ENCODE measurements at places on chromosomes 7 and 10.
A peak's percentile ranks its signal among the peaks of the same experiment; 100 is the strongest.

GRCh38 chr10:48455392-48456151, 149.1 kb downstream of the MAPK8 start:
- no peak for DNase-seq

- DNase-seq = peak; percentile 47
Observed at GRCh38 chr7:35624299-35625186, 70.4 kb downstream of the HERPUD2 start.

- no peak for DNase-seq
Observed at GRCh38 chr7:5143935-5144903, 45.8 kb upstream of the WIPI2 start.

- peak; percentile 5 for DNase-seq
Observed at GRCh38 chr10:78844960-78845607, 223.7 kb upstream of the ZMIZ1 start.

DNA sequence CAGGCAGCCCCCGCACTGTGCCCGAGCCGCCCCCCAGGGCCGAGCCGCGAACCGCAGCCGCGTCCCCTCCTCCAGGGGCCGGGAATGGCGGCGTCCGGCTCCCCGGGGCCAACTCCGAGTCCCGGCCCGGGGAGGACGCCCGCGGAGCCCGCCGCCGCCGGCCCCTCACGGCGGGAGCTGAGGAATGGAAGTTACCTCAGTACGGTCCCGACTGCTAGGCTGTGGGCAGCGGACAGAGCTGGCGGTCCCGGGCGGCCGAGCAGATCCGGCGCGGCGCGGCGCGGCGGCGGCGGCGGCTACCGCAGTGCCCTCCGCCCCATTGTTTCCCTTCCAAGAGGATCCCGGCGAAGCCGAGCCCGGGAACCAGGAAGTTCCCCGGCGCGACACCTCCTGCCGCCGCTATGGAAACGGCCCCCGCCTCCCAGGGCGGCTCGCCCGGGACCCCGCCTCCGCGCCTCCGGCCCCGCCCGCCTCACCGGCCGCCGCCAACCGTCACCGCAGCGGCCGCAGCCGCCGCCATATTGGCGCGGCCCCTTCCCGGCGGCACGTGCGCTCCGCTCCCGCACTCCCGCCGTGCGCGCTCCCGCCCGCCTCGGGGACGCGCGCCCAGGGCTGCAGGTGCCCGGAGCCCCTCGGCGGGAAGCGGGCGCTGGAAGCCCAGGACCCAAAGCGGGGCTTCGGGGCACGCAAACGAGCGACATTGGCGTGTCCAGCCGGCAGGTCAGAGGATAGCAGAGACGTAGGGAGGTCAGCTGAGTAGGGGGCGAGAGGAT, at the start of gene USP6NL:
Gene USP6NL, minus strand, starts transcription at position 403 of the 773 bp plus-strand sequence. CDS start 14,016 bp downstream, outside the sequence.
- peak; percentile 36 for DNase-seq

DNA sequence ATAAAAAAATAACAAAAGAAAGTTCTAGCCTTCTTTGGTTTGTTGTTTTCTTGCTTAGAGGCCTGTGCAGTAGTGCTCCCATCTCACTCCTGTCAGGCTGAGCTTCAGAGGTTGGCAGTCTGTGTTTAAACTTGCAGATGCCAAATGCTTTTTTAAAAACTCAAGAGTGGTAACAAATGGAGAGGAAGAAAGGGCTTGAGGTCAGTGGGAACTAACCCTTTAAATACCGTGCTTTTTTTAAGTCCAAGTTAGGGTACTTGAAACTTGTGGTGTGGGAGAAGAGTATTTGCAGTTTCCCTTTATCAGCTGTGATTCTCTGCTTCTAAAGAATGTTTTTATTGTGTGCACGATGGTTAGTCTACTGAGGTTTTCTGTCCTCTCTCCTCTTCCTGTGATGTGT, 29.4 kb downstream of the ZRANB1 start:
- no peak for DNase-seq

DNA sequence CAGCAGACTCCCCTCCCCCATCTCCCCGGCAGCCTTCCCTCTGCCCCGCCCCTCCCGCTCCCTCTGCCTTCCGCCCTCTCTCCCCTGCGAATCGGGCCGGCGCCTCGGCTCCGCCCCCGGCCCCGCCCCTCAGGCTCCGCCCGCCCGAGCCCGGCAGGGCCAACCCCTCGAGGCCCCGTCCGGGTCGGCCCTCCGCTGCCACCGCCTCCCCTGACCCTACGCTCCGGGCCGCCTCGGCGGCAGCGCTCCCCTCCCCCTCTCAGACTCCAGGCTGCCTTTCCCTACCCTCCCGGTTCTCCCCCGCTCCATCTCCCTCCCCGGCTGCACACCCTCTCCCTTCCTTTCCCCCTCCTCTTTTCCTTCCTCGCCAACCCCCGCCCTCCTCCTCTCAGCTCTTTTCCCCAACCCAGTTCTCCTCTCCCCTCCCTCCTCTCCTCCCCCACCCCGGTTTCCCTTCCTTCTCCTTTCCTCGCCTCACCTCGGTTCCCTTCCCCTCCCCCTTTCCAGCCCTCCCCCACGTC, 1.6 kb downstream of the ZNF467 start:
- DNase-seq = peak; percentile 54

DNA sequence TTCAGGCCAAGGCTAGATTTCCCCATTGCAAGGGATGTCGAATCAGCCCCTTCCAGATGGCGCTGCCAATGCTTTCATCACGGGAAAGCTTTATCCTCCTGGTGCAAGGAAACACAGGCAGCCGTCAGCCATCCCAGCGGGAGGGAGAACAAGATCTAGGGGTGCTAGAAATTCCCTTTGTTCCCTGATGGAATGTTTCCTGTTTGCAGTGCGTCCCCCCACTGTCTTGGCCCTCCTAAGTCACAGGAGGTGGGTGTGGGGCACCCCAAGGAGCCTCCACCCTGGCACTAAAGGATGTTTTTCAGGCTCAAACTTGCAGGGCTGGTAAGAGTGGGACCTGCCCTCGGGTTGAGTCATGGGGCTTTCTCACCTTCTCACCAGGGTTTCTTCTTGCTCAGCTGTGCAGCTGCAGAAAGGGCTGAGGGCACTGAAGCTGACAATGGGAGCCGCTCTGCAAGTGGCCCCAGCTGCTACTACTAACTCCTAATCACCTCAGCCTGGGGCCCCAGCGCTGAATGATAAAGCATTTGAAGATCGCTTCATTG, 103.6 kb downstream of the PRPF18 start:
- no peak for DNase-seq

DNA sequence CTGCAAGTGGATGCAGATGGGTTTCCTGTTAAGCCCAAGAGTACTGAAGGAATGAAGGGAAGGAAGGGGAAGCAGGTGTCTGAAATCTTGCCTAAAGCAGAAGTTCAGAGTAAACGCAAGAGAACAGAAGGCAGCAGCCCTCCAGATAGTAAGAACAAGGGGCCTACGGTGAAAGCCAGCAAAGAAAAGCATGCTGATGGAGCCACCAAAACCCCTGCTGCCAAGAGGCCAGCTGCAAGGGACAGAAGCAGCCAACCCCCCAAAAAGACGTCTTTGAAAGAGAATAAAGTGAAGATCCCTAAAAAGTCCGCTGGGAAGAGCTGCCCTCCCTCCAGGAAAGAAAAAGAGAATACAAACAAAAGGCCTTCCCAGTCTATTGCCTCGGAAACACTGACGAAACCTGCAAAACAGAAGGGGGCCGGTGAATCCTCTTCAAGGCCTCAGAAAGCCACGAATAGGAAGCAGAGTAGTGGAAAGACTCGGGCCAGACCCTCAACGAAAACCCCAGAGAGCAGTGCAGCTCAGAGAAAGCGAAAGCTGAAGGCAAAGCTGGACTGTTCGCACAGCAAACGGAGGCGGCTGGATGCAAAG, 152.5 kb downstream of the LCOR start:
- no peak for DNase-seq

- DNase-seq = no peak
Observed at GRCh38 chr10:44749151-44749550, 162.0 kb upstream of the TMEM72 start.

GRCh38 chr10:3671386-3671955, 113.5 kb downstream of the KLF6 start:
- no peak for DNase-seq

DNA sequence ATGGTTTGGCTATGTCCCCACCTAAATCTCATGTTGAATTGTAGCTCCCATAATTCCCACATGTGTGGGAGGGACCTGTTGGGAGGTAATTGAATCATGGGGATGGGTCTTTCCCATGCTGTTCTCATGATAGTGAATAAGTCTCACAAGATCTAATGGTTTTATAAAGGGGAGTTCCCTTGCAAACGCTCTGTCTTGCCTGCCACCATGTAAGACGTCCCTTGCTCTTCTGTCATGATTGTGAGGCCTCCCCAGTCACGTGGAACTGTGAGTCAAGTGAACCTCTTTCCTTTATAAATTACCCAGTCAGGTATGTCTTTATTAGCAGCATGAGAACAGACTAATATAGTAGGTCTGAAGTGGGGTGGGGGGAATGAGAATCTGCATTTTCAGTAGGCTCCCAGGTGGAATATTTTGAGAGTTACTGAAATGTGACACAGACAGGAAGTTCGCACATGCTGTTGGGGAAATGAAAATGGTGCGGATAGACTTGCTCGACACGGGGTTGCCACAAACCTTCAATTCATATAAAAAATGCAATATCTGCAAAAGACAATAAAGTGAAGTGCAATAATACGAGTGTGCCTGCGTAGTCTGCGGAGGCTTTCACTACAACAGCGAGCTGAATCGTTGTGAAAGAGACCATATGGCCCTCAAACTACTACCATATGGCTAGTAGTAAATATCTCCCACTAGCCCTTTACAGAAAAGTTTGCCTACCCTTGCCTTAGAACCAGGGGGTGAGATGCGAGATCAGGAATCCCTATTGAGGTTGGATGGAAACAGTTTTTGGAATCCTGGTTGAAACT, 166.1 kb downstream of the GRK5 start:
- DNase-seq = peak; percentile 31

- DNase-seq = no peak
Observed at GRCh38 chr10:100735337-100736143, 9.8 kb upstream of the PAX2 start.

GRCh38 chr10:49037187-49037586, 78.1 kb downstream of the VSTM4 start:
- no peak for DNase-seq

GRCh38 chr7:110181768-110182167, 909.2 kb upstream of the LRRN3 start:
- no peak for DNase-seq

DNA sequence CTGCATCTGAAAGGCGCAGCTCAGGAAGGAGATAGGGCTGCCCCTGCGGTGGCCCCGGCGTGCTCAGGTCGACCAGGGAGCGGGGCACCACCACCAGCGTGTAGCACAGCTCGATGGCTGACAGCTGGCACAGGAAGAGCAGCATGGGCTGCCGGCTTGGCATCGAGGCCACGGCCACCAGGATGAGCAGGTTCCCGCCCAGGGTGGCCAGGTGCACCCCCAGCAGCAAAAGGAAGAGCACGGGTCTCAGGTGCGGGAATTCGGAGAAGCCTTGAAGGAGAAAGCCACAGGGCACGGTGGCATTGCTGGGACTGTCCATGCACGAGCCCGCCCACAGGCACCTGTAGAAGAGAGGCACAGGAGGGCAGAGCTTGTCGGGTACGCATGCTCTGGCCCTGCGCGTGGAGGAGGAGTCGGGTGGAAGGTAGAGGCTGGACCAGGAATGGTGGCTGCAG, 33.9 kb downstream of the TAS2R41 start:
- no peak for DNase-seq

Data from NCI-H1694 treated with DMSO at 0.1 percent for 48 hours (cell line).